ENCODE measurements at places on chromosomes 5 and 9.
A peak's percentile ranks its signal among the peaks of the same experiment; 100 is the strongest.

DNA sequence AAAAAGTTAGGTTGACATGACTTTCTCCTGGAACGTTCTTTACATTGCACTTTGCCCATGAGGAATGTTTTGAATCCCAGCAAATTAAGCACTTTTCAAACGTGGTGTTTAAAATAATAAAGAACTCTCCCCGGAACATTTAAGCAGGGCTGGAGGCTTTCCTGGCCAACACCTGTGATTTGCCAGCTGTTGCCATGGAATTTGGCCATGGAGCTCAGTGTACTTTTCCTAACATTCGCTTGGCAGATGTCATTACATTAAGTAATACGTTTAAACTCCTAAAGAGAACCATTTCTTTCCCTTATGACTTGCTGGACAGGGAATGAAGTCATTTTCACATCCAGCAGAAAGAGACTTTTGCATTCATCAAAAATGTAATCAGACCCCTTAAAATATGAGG lies 146.1 kb downstream of the GAS1 start:
- DNase-seq: no peak

DNA sequence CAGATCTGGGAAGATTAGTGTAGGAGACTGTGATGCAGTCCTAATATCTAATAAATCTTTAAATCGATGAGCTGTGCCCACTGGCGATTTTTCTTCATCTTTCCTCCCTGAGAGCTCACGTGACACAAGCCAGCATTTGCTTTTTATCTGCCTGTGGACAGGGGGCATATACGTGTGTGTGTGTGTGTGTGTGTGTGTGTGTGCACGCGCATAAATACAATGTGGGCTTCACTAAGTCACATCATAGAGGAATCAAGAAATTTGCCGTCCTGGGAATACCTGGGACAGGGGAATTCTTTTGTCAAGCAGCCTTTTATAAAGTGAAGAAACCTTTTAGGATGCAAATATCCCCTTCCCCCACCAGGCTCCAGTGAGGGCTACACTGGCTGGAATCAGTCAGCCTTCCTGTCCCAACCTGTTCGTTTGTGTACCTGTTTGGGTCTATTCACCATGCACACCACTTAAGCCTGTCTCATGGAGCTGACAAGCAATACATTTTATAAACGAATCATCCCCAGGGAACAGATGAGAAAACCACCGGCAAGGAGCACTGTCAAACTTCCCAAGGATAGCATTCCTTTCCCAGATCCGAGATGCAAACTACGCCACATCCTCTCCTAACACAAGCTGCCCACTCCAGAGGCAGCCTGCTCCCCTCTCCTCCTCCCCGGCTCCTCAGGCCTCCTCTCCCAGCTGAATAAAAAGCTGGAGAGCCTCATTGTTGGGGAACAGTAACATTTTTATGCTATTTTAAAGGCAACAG lies 2.7 kb downstream of the EPB41L4B start:
- DNase-seq: no peak

DNA sequence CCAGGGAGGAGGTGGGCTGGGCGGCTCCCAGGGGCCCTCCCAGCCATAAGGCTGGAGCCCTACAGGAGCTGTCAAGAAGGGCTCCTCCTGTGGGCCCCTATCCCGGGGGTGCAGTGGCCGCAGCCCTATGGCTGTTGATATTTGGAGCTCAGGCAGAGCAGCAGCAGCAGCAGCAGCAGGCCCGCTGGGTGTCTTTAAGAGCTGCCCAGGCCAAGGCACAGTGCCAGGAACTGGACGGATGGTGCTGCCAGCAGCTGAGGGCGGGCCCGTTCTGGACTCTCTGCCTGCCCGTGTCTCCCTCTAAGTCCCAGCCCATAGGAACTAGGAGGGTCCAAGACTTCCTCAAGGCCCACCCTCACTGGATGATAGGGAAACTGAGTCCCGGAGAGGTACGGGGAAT lies 3.6 kb downstream of the AK1 start:
- no peak for DNase-seq

- no peak for DNase-seq
Observed at GRCh38 chr5:51380603-51381207, 2.5 kb upstream of the ISL1 start.

DNA sequence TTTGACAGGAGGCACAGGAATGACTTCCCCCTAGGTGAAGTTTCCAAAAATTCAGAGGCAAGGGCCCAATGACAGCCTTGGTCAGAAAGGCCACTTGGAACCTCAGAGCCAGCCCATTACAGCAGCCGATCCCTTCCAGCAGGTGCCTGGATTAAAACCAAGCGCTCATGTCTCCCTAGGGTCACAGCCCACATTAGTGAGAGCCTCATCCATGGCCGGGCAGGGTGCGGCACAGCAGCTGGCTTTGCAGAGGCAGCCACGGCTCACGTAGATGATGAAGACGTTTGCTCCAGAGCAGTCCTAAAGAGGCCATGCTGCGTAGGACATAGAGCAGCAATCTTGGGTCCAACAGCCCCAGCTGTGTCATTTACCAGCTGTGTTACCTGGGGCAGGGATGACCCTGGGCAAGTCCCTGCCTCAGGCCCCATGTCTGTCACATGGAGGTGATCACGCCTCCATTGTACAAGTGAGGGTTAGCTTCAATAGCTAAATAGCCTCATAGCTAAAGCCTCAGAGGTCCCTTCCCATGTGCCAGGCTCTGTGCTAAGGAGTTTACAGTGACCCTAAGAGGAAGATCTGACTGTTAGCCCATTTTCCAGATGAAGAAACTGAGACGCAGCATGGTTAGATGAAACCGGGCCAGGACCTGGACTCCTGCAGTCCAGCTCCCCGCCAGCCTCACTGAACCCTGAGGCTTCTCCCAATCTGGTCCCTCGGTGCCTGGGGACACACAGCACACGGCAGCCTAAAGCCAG lies 39.2 kb downstream of the NEK6 start:
- DNase-seq: no peak

DNA sequence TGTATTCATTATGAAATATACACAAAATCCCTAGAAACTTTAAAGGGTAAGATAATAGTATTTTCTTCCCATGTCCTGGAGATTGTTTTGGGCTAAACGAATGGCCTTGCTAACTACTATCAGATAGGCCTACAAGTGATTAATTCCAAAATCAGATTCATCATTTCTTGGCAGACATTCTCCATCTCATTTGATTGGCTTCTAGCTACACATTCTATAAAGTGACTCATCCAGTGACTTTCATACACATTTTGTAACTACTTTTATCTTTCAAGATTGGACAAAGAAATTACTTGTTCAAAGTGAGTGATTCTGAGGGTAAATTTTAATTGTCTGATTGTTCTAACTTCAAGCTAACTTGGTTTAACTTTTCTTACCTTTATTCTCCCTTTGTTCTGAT lies 93.3 kb downstream of the RAPGEF6 start:
- DNase-seq: no peak

- DNase-seq: peak; percentile 71
Observed at GRCh38 chr5:134114886-134115805, 665 bp downstream of the TCF7 start.

- no peak for DNase-seq
Observed at GRCh38 chr9:120539951-120540350, 40.0 kb downstream of the CDK5RAP2 start.

DNA sequence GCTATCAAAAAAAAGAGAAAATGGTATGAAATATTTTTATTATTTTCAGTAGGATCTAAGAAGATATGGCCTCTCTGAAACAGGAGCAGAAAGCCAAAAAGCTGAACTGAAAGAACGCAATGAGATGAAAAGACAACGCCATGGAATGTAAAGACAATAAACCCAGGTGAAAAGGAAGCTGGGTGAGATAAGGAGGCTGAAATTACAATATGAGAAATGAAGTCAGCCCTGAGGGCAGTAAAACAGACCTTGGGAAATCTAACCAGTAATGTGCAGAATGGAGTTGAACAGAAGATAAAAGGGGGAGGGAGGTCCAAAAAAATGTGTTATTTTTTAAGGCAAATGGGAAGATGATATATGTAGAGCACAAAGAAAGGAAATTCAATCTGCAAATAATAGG lies 265.3 kb downstream of the ENC1 start:
- DNase-seq: no peak

GRCh38 chr9:121686930-121687541 lies 35.6 kb downstream of the DAB2IP start:
- DNase-seq: no peak

- no peak for DNase-seq
Observed at GRCh38 chr5:78497573-78498533, 137.4 kb downstream of the SCAMP1 start.

- no peak for DNase-seq
Observed at GRCh38 chr5:172887692-172888091, 53.6 kb downstream of the ERGIC1 start.

GRCh38 chr5:130198927-130199326 lies 294.7 kb downstream of the CHSY3 start:
- no peak for DNase-seq

GRCh38 chr9:134369416-134370212 lies 43.4 kb downstream of the RXRA start:
- no peak for DNase-seq
